ENCODE measurements at places on chromosomes 16 and 17.
A peak's percentile ranks its signal among the peaks of the same experiment; 100 is the strongest.

- no peak for DNase-seq
Measured at GRCh38 chr17:3528880-3529511, 28.6 kb downstream of the TRPV3 start.

DNA sequence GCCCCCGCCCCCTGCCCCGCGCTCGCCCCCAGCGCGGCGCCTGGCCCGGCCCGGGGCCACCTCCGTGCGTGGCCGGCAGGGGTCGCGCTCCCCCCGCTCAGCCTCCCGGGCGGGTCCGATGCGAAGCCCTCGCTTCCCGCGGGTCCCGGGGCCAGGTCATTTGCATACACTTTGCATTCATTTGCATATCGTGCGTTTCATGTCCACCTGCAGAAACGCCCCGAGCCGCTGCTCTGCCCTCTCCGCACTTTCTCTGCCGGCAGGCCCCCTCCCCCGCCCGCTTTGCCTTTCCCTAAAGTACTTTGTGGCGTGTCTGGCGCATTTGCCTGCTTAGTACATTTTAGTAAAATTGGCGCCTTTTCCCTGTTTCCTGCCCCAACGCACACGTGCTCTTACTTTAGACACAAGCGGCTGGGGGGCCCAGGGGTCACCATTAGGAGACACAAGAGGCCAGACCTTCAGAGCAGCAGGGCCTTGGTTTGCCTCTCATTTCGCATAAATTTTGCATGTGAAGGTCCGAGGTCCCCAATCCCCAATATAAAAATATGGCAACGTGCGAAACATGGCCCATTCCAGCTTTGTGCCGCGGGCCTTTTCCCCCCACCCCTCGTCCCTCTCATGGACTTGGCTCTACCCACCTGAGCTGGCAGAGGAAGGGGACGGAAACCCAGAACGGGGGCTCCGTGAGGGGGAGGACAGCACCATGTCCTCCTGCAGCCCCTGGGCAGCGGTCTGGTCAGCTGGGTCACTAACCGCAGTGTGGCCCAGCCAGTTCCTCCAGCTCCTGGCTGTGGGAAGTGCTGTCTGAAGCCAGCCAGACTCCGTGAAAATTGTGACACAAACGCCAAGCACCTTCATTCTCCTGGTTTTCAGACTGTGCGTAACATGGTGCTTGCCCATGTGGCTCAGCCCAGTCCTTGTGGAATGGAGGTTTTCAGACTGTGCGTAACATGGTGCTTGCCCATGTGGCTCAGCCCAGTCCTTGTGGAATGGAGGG is 34.8 kb downstream of the CBFA2T3 start:
- peak; percentile 77 for DNase-seq

DNA sequence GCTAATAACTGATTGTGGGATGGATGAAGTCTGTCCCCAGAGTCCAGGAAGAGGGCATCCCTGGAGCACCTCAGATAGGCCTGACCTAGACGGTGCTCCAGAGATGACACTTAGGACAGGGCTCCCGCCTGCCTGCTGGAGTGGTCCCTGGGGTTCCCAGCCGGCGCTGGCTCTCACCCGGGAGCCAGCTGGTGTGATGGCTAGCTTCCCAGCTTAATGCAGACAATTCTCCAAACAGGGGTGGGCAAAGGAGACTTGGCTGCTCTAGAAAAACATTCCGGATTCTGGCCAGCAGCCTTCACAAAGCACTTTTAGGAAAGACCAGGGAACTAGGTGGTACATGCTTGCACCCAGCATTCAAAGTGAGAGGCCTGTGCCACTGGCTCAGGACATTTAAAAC is 18.6 kb downstream of the ACE start:
- no peak for DNase-seq

- no peak for DNase-seq
Measured at GRCh38 chr16:74742051-74742481, 32.6 kb downstream of the FA2H start.

GRCh38 chr16:53511084-53511402 is 8.0 kb upstream of the AKTIP start:
- DNase-seq: no peak

- DNase-seq: no peak
Measured at GRCh38 chr17:13705221-13705620, 103.5 kb upstream of the HS3ST3A1 start.

DNA sequence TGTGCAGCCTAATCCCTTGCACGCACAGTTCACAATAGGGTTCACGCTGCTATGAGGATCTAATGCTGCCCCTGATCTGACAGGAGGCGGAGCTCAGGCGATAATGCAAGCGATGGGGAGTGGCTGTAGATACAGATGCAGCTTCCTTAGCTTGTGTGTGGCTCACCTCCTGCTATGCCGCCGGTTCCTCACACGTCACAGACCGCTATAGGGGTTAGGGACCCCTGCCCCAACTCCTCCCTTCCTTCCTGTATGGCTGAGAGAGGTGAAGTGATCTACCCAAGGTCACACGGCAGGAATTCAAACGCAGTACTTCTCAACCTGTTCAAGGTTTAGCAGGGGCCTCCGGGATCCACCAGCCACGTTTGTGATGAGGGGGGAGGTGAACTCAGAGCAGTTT is 13.4 kb upstream of the PLLP start:
- DNase-seq: peak; percentile 12

GRCh38 chr17:81153340-81153803 is 11.9 kb upstream of the PVALEF start:
- no peak for DNase-seq

DNA sequence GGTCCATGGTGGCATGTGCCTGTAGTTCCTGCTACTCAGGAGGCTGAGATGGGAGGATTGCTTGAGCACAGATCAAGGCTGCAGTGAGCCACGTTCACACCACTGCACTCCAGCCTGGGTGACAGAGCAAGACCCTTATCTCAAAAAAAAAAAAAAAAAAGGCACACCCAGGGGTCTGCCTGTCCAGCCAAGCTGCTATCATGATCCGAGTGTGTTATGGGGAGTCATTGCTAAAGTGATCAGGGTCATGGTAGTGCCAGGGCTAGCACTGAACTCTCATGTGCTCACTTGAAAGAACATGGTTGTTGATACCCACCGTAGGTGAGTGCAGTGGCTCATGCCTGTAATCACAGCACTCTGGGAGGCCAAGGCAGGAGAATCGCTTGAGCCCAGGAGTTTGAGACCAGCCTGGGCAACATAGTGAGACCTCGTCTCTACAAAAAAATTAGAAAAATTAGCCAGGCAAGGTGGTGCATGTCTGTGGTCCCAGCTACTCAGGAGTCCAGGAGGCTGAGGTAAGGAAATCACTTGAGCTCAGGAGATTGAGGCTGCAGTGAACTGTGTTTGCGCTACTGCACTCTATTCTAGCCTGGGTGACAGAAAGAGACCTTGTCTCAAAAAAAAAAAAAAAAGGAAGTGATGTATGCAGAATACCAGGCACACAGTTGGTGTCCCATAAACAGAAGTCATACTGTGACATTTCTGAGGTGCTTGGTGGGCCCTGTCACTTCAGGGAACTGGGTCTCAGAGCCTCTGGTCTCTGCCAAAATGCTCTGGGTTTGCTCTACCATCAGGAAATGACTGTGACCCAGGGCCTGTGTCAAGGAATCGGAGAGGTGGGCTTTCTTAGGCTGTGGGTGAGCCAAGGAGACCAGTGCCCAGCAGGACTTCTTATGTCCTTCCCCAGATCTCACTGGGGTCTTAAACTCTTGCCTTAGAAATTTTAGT is 2.2 kb downstream of the PRM1 start:
- no peak for DNase-seq

- DNase-seq: no peak
Measured at GRCh38 chr17:58677194-58677880, 14.5 kb downstream of the TEX14 start.

DNA sequence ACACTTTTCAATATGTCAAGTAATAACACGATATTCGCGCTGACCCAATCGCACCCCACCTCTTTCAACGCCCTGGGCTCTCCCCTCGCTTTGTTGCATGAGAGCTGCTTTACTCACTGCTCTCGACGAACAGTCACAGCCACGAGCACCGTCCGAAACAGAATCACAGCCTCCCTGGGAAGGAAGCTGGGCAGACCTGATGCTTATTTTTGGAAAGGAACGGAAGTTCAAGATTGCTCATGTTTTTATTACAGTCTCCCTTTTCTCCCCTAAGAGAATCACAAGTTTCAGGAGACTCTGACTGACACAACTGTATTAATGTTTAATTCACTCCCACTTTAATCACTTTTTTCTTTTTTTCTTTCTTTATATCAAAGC is 67.8 kb downstream of the ANKRD11 start:
- peak; percentile 54 for DNase-seq

GRCh38 chr17:72496461-72496860 is 375.6 kb downstream of the SOX9 start:
- DNase-seq: no peak

GRCh38 chr17:57779706-57780105 is 34.6 kb upstream of the CCDC182 start:
- DNase-seq: no peak

DNA sequence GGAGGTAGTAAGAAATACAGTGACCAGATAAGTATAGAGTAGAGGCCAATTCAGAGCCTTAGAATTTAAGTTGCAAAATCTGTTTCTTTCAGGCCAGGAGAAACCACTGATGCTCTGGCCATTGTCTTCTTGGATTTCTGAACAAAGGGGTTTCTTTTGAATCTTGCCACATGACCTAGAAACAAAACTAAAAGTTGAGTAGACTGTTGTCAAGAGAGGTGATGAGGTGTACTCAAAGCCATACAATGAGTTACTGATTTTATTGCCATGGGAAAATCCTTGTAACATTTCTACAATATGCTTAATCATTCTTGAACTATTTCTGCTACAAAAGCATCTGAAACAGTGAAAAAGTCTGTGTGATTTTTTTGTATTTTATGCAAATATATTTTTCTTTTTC is 881.3 kb downstream of the CDH11 start:
- DNase-seq: no peak

DNA sequence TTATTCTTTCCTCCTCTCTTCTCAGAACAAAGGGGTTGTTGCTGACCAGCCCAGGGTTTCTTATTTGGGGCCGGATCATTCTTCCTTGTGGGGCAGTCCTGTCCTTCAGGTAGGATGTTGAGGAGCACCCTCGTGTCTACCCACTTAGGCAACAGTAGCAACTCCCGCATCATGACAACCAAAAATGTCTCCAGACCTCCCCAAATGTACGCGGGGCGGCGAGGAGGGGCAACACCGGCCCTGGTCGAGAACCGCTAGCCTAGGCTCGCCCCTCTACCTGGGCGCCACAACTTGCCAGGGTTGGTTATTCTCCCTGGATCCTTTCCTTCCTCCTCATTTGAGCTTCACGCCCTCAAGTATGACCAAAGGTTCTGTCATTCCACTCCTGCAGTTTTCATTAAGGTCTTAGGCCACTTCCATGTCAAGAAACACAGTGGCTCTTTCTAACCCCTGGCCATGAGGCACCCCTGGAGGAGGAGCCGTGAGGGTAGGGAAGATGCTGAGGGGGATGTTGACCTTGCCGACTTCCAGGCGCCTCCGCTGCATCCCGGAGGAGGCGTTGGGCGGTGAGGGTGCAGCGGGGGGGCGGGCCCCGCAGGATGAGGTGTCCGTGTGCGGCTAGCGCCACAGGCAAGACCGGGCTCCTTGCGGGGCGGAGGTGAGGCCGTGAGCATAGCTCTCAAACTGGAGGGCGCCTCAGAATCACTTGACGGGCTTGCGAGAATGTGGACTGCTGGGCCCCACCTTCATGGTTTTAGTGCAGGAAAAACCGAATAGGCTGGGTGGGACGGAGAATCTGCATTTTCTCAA is 712 bp upstream of the SPECC1 start:
- peak; percentile 33 for DNase-seq

DNA sequence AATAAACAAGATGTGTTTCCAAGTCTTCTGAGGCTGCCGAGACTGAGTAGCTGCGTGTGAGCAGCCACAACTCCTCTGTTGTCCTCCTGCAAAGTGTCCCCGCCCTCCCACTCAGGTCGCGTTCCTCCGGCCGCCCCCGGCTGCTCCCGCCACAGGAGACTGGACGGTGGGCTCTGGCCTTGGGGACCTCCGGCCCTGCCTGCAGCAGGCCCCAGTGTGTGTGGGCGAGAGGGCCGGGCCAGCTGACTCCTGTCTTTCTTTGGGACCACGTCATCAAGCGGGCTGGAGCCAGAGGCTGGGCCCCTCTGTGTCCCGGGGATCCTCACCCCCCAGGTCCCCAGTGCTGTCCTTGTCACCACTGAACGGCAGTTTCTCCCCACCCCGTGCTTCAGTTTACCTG is 175.3 kb downstream of the NPIPB11 start:
- no peak for DNase-seq

GRCh38 chr16:72937916-72938794 is 109.8 kb downstream of the ZFHX3 start:
- no peak for DNase-seq

- DNase-seq: no peak
Measured at GRCh38 chr17:46121841-46122485, 71.3 kb downstream of the KANSL1 start.

DNA sequence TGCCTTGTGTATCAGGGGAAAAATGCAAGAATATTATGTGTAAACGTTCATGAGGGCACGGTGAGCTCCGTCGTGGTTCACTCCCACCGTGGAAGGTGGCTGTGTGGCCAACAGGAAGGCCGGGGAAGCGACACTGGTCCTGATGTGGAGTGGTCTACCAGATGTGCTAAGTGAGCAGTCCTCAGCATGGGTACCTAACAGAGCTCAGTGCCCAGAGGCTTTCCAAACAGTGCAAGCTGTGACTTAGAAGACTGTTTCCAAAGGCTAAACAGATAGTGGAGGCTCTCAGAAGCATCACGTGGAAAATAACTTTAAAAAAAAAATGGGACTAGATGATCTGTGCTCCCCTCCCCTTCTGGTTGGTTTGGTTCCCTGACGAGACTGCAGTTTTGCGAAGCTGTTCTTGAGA is 199.3 kb upstream of the CHMP6 start:
- no peak for DNase-seq

DNA sequence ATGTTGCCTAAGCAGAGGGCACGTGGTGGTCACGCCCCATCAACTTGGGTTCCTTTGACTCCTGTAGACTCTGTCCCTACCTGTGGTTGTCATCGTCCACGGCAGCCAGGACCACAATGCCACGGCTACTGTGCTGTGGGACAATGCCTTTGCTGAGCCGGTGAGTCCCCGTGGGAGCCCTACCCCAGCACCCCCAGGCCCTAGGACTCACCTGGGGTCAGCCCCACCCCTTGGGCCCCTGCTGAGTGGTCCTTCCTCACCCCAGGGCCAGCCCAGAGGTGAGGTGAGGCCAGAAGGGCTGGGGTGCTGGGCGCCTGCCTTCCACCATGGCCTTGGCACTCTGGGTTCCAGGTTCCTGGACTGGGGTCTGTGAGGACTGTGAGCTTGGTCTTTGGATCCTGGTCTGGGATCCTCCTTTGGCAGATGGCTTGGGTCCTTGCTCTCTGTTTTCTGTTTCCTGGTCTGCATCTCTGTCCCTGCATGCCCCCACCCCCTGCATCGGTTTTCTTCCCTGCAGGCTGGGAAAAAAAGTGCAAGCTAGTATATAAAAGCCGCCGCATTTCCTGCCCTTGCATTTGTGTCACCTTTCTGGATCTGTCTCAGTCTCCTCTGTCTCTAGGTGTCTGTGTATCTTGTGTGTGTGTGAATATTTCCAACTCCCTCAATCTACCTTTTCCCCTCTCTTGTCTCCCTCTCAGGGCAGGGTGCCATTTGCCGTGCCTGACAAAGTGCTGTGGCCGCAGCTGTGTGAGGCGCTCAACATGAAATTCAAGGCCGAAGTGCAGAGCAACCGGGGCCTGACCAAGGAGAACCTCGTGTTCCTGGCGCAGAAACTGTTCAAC is 17.5 kb downstream of the STAT5A start:
- no peak for DNase-seq

GRCh38 chr17:67390646-67391361 is 13.7 kb downstream of the PITPNC1 start:
- peak; percentile 21 for DNase-seq

GRCh38 chr17:64515419-64515818 is 8.6 kb downstream of the CEP95 start:
- no peak for DNase-seq

All from CD8-positive, alpha-beta T cell (primary cell).